Fibroblast of the aortic adventitia (primary cell): ENCODE measurements at places on chromosomes 12 and 14. TPM values are rescaled to one million over a fixed set of nuclear protein-coding genes. Genes with fewer than 3 reads are reported as not detected.
A peak's percentile ranks its signal among the peaks of the same experiment; 100 is the strongest.

GRCh38 chr12:49366652-49367380 is 446 bp upstream of the SPATS2 start:
- DNase-seq: peak; percentile 90

DNA sequence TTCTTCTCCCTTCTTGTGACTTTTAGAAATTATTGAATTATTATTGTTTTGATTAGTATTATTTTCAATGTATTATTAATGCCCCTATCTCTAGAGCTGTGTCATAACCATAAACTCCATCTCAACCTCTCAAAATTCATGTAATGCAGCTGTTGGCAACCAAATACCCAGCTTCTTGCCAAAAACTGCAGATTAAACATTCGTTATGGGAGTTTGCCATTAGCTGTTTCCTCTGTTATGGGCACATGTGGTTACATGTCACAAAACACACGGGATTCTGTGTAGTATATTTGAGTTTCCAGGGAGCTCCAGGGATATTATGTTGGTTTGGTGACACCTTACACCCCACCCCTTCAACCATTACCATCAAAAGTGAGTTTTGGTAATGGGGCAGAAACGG is 2.8 kb upstream of the ALX1 start:
- peak; percentile 20 for DNase-seq

- DNase-seq: no peak
Observed at GRCh38 chr12:43120150-43120549, 431.9 kb downstream of the ADAMTS20 start.

GRCh38 chr12:68844788-68845695 is 37.1 kb downstream of the MDM2 start:
- no peak for DNase-seq

DNA sequence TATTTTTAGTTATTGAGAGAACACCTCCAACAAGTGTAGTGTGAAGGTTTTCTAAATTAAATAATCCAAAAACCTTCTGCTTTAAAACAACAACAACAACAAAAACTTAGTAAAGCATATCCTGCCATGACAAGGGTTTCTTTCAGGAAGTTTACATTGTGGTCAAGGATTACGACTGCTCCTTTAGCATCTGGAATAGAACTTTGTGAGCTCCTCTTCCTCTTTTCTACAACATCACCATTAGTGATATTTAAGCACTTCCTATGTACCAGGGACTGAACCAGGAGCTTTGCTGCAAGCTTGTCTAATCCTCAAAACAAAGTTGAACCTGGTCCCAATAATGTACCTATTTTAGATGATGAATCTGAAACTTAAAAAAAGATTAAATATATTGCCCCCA is 315.4 kb upstream of the KITLG start:
- no peak for DNase-seq

- no peak for DNase-seq
Observed at GRCh38 chr12:123064366-123064765, 83.9 kb downstream of the ARL6IP4 start.

DNA sequence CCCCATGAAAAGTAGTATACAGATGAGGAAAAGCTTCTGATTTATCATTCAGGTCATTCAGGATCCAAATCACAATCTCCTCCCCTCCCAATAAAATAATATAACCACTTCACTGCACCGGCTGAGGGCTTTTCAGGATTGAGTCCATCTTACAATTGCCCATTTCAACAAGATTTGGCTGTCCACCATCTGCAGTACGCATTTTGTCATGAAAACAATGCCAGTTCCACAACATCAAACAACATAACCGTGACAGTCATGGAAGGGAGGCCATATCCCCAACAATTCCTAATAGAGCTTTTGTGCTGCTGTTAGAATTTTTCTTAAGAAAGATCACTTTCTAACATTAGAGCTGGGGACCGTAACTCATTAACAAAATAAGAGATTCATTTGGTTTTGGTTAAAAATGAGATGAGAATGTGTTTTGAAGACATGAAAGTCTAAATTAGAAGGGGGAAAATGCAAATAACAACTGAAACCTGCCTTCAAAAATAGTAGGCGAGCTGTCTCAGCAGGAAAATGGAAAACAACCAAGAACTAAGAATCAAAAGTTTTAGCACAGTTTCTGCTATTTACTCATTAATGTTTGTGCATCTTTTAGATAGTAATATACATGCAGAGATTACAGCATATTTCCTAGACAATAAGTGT is 38.3 kb upstream of the TMTC2 start:
- no peak for DNase-seq

GRCh38 chr14:94598816-94599655 is 13.2 kb upstream of the SERPINA3 start:
- peak; percentile 97 for DNase-seq

DNA sequence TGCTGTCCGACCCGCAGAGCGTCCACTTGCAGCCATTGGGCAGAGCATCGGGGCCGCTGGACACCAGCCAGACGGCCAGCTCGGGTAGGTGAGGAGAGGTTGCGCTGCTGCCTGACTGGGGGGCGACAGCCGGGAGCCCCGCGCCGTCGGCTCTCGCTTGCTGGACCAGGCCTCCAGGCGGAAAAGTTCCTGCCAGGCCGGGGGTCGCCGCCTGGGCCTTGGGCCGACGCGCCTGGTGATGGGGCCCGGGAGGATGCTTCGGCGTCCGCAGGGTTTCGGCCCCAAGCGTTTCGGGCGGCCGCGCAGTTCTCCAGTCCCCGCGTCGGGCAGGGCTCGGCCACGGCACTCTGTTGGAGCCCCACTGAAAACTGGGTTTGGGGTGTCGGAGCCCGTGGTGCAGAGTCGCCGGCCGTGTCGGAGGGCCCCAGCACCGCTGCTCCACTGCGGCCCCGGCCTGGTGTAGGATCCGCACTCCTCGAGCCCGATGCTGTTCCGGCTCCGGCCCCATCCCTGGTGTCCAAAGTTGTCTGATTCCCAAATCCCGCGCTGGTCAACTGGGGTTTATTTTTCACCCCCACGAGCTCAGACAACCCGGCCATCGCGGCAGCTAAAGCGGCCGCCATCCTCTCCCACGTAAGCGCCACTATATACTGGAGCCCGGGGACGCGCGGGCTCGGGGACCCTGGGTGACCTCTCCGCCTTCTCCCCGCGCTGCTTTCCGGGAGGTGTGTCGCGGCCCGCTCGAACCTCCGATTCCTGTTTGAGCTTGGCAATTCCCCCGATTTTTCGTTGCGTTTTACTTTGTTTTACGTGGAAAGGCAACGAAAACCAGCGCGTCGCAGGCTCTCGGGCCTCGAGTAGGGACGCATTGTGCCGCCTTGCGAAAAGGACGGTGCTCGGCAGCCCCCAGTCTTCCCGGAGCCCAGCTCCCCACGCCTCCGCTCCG is 872 bp downstream of the VSX2 start:
- peak; percentile 10 for DNase-seq

- no peak for DNase-seq
Observed at GRCh38 chr12:41333974-41334373, 145.9 kb downstream of the PDZRN4 start.

DNA sequence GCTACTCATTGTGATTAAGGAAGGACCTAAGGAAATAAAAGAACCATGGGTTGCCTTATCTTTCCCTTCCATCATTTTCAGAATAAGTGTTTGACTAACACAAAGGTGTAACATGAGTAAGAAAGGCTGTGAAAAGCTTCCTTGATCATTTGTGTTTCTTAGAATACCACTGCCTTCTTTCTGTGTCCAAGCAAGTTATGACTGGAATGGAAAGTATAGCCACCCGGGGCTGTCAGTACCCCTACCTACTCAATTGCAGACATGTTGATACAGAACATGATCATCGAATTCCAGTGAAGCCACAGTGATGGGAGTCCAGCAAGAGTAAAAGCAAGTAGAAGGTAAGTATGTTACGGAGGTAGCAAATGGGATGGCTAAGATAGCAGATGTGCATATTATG is 209.8 kb downstream of the PELI2 start:
- DNase-seq: no peak

- DNase-seq: no peak
Observed at GRCh38 chr14:83047059-83047830, 1513.6 kb upstream of the SEL1L start.

- peak; percentile 89 for DNase-seq
Observed at GRCh38 chr12:110844551-110845338, 2.0 kb upstream of the CCDC63 start.

DNA sequence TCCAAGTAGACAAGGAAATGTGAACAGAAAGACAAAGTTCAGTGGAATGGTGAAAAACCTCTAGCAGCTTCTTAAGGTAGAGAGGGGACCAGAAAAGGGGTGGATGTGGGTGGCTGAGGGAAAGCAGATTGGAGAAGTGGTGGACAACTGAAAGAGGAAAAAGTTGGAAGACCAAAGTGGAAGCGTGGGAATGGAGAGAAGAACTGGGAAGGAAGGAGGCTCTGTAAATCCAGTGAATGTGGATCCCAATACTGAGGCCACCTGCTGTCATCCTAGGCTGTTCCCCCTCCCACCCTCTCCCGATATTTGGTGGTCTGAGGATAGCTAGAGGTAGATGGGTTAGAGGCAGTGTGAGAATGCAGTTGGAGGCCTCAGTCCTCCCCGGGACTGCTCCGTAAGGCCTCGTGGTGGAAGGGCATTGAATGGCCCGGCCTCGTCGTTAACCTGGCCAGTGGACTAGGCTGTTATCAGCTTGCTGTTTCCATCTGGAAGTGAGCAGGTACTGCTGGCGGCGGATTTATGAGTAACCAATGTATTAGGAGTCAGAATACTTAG is 822 bp upstream of the POU6F1 start:
- DNase-seq: no peak

DNA sequence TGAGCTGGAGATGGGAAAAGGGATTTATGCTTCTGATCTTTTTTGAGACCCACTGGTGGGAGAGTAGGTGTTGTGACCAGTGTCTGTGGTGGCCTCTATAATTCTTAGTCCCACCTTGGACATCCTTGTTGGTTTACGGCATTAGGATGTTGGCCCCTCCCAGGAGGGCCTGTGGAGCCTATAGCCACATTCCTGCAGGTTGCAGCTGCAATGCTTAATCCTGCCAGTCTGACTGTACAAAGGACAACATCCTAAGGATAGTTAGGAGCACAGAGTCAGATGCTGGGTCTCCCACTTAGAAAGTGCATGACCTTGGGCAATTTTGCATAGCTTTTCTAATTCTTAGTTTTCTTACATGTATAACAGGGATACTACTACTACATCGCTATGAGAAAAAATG is 150.9 kb upstream of the SLC38A2 start:
- no peak for DNase-seq

- DNase-seq: no peak
Observed at GRCh38 chr12:114221957-114222630, 183.8 kb downstream of the TBX5 start.

GRCh38 chr14:95515596-95516552 is 576 bp downstream of the SYNE3 start:
- peak; percentile 70 for DNase-seq

Gene SIX6
- total RNA-seq: not detected in 2 replicates

Gene DACT1
- 13.6 and 23.0 TPM in 2 replicates for total RNA-seq
